ENCODE measurements at places on chromosomes 3 and 15.

DNA sequence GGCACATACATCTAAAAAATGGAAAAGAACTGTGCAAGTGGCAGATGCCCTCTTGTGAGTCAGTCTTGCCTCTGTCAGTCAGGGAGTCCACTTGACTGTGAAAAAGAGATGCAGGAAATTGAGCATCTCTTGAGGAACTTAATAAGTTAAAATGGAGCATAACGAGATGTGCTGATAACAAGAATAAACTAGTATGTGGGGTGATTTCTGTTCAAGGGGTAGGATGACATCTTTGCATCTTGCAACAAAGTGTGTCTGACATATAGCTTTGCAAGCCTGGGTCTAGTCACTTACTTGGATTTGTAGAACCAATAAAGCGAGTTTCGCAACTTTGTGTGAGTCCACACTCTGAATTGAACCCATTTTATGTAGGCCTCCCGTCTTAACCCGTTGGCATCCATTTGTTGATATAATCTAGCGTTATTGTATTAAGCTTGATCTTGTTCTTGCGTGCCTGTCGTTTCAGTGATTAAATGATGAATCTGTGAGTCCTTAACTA is 2.2 kb downstream of the USP3 start:
- DNase-seq = no peak

- no peak for DNase-seq
Measured at GRCh38 chr3:81761904-81762580, 597 bp upstream of the GBE1 start.

DNA sequence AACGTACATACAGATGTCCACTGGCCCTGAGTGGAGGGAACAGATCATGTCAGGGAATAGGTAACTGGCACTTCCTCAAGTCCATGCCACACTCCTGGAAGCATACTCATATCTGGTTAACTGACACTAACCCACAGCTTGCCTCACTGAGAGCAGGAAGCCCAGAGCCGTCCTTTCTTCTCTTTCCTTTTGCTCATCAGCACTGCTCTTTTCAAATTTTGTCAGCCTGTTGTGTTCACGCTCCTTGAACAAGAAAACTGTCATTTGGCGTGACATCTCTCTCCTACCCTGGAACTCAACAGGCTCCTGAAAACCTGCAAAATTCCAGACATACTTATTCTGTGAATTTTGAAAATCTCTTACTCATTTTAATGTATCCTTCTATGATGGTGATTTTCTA is 360.2 kb downstream of the MAGI1 start:
- DNase-seq = no peak

GRCh38 chr3:117105686-117106085 is 396.1 kb downstream of the TUSC7 start:
- DNase-seq = no peak

- no peak for DNase-seq
Measured at GRCh38 chr3:139824864-139825263, 110.1 kb upstream of the CLSTN2 start.

DNA sequence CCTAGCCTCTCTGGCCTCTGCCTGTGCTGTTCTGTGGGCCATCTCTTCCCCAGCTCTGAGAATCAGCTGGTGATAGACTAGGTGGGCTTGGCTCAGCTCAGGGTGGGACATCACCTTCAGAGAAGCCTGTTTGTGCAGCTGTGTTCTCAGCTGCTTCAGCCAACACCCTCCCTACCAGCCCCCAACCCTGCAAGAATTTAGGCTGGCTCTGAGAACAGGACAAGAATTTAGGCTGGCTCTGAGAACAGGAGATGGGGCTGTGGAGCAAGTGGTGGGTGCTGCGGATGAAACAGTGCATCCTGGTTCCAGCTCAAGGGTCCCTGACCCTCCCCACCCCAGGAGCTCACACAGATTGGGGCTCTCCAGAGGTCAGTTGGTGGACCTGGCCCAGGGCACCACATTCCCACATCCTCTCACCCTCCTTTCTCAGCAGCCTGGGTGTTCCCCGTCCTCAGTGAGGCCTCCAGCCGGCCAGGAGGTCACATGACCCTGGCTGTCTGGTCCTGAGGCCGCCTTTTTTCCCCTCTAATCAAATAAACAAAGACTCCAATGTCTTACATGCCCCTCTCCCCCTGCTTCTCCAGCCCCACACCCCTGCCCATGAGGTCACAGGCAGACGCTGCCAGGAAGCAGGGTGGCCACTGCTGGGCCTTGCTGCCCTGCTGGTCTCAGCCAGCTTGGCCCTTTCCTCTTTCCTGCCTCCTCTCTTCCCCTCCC is 14.9 kb downstream of the PLEKHO2 start:
- DNase-seq = no peak

GRCh38 chr3:53009826-53010539 is 35.9 kb downstream of the SFMBT1 start:
- DNase-seq = no peak

DNA sequence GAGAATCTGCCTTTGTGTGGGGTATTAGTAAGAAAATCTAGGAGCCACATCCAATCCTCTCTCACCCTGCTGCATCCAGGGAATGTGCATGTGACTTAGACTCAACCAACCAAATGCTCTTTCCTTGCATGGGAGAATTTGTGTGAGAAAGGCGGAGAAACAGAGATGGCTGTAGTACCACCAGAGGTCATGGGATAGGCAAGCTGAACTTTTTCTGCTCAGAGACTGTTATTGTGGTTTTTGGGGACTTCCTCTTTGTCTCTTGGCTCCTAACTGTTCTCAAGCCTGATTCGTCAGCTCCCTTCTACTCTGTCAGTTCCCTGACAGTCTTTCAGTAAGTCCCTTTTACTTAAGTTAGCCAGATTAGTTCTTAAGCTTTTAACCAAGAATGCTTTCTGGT is 2.6 kb upstream of the ZSCAN2 start:
- no peak for DNase-seq

GRCh38 chr3:112671930-112672715 is 31.2 kb upstream of the CCDC80 start:
- no peak for DNase-seq

- DNase-seq = no peak
Measured at GRCh38 chr15:47824147-47824546, 106.8 kb downstream of the SEMA6D start.

DNA sequence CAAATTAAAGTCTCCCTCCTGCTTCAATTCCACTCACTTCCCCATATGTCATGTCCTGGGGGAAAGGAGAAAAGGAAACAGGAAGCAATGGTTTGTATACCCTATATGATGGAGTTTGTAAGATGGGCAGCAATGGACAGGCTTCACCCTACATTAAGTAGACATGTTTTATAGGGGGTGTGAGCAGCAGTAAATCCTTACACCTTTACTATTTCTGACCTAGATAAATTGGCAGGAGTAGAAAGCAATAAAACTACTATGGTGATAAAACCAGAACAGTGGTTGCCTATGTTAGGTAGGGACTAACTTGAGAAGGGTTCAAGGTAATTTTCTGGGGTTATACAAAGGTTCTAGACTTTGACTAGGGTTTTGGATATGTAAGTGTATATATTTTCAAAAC is 301.7 kb downstream of the GBE1 start:
- DNase-seq = no peak

DNA sequence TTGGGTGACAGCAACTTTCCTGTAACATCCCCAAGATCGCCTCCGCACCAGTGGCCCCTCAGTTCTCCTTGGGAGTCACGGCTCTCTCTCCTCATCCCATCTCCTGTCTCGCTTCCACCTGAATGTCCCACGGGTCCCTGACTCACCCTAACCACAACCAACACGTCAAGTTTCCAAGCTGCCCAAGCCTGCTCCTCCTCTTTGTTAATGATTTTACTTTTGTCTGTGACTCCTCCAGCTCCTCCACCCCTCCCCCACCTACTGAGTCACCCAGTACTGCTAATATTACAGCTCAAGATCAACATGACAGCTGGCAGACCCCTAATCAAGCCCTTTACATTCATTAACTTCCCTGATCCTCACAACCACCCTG is 39.3 kb downstream of the BDH1 start:
- no peak for DNase-seq

DNA sequence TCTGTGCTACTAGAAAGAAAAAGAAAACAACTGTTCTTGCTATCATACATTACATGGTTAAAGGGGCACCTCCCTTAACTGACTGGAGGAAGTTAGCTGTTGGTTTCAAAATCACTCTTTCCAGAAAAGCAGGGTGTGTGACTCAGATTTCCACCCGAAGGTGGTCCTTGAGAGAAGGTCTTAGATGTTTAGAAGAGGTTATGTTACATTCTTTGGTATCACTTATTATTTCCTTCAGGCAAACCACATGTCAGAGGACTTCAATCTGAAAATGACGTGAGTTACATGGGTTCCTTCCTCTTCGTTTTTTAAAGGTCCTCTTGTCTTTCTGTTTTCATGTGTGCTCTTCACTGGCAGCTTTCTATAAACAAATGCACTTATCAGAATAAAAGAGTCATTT is 307.9 kb upstream of the CBLB start:
- DNase-seq = peak; percentile 26

DNA sequence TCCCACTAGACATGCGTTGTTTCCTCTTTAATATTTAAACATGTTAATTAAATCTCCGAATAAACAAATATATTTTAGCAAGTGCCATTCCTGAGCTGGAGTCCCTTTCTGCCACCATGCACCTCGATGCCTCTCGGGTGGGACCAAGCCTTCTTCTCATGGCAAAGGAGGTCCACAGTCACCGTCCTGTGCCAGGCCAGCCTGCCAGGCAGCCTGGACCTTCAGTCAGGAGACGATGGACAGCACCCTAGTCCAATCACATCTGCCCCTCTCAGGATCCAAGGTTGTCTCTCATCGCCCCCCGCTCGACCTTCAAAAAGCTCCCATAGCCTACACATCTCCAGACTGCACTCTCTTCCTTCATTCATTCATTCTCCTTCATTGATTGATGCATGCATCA is 22.6 kb downstream of the NTRK3 start:
- DNase-seq = no peak

DNA sequence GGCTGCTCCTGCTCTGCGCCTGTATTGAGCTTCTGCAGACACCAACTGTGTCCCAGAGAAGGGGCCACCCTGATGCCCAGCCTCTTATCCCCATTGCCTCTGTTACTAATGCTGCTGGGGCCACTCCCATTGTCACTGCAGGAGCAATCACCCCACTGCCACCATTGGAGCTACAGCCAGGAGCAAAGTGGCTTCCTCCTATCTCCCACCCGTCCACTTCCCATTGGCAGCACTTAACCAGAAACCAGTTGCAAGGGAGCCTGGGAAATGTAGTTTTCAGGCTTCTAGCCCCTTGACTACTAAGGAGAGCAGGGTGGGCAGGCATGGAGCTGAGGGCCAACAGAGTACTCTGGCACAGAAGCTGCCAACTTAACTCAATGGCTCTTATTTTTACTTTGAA is 55.9 kb upstream of the KLF13 start:
- DNase-seq = no peak

GRCh38 chr3:9870978-9871377 is 9.1 kb downstream of the CIDEC start:
- no peak for DNase-seq

DNA sequence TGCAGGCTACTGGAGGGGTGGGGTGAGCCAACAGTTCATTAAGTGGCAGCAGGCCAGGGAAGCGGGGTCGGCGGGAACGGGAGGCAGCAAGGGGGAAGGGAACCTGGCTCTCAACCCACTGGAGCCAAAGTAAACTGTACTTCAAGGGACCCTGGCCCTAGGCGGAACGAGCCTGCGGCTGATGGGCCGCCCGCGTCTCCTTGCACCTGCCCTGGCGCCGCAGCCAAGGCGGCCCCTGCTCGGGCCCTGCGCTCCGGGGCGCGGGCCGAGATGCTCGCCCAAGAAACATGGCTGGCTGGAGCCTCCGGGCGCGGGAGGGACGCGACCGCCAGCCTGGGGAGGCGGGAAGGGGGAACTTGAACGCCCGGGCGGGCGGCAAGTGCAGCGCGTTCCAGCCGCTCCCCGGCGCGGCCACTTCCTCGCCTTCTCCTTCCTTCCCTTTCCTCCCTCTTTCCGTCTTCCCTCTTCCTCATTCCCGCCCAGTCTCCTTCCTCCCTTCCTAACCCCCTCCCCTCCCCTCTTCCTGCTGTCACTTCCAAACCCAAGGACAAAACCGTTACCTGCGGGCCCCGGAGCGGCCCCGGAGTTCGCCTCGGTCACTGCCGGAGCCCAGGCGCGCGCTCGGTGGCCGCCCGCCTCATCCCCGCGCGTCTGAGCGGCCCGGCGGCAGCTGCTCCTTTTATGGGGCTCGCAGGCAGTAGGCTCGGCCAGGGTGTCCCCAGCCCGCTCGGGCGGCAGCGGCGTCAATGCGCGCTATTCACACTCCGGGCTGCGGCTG is 489.7 kb downstream of the MAGI1 start:
- DNase-seq = no peak

GRCh38 chr15:87907676-87908446 is 348.7 kb downstream of the NTRK3 start:
- no peak for DNase-seq

DNA sequence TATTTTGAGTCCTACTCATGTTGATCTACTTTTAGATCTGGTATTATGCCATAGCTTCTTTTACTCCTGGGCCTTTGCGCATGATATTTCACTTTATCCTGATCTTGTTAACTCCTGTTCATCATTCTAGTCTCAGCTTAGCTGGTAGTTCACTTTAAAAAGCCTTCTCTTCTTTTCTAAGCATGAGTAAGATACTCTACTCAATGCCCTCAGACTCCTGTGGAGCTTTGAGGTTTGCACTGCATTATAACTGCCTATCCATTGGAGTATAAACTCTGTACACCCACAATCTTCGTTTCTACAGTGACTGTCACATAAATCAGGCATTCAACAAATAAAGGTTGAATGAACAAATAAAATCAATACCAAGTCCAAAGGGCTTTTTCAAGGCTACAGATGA is 357.9 kb upstream of the KCNH8 start:
- no peak for DNase-seq

DNA sequence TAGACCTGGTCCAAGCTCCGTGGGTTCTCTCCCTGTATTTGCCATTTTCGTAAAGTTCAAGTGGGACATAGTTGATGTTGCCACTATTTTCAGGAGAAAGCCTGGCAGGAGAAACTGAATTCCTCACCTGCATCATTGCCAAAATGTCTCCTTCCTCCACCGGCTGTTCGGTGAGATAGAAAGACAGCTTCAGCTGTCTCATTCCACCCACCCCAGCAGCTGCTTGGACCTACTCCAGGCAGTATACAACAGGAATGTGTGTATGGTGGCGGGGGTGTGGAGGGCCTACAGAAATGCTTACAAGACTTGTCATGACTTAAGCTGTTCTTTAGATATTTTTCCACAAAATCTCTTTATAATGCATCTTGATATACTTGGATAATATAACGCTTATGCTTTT is 132.7 kb upstream of the RAP2B start:
- no peak for DNase-seq

DNA sequence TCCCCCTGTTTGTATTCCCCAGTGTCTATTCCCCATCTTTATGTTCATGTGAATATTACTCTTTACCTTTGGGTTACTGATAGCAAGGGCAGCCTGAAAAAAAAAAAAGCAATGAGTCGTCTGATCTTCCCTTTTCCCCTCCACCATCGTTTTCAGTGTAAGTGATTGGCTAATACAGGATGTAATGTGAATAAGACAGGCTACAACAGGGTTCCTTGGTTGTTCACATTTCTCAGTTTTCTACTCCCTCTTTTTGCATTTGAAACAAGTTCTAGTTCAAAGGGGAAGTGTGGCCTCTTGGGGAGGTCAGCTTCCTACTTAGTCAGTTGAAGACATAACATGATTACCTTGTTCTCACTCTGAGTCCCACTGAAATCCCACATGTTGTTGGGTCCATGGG is 278.0 kb upstream of the TRIM42 start:
- no peak for DNase-seq

All from stimulated activated CD8-positive, alpha-beta memory T cell treated with anti-CD3 and anti-CD28 coated beads, Interleukin-2, amount 100 ng/mL, for 1 hour (primary cell).